ENCODE measurements at places on chromosomes 5 and 9. TPM values are rescaled to one million over a fixed set of nuclear protein-coding genes. Genes with fewer than 3 reads are reported as not detected.

- DNase-seq: no peak
Measured at GRCh38 chr9:19934301-19934871, 145.5 kb upstream of the SLC24A2 start.

- DNase-seq: no peak
Measured at GRCh38 chr9:116115761-116116353, 37.7 kb upstream of the PAPPA start.

RLN1 gene
- 0.52 TPM for polyA plus RNA-seq

CCNO gene
- polyA plus RNA-seq: 6.5 TPM
